ENCODE measurements at places on chromosomes 7 and 10.

DNA sequence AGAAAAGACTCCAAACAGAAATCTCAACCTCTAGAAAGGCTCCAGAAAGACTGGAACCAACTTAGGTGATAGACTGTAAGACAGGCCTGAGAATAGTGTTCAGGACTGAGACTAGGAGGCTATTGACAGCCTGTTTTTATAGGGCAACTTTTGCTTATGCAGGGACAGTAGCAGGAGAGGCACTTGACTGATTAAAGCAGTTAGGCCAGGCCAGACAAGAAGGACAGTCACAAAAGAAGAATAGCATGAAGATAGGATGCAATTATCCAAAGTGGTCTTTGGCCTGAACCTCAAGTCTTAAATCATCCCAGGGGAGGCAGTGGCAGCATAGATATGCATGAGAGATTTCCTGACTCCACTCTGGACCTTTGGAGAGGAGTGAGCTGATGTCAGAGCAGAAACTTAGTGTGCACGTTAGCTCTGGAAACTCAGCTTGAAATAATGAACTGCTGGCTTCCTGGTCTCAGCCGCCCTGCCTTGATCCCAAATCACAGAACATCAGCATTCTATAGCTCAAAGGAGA is 290.6 kb downstream of the SORCS3 start:
- DNase-seq = no peak

DNA sequence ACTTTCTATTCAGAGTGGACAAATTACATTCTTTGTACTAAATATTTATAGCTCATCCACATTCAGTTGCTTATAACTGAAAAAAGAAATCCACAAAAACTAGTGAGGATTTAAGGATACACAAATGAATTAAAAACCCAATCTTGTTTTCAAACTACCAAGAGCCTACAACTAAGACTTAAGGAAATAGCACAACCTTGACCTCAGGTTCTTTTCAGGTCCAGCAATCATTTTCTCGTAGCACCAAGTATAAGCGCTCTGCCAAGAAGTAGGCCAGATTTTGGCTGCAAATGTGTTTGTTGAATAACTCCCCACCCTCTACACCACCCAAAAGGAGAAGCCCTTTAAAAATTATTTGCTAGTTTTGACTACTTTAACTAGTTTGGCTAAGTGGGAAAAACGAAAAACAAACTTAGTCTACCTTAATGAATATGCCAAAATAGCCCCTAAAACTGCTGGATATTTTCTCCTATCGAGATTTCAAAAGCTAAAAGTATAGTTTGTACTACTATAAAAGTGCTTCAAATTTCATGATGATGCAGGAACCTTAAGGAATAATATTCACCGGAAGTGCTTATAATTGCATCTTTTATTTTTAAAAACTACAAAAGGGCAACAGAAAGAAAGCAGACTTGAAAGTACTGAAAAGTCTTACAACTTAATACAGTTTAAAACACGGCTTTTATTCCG is 2.7 kb upstream of the KMT2E start:
- DNase-seq = no peak

DNA sequence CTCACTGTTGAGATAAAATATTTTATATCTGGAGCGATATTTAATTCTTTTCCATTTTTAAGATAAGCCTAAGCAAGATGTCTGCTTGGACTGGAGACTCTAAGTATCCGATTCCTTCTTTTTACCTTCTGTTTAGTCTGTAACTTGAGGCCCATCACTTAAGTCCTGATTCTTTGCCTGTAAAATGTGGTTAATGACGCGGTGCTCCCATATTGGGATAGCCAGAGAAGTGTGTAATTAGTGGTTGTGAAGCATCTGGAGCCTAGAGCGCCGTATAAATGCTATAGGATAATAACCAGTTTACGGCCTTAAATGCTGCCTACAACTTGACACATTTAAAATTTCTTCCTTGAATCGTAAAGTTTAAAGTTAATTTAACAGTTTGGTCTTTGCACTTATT is 132.9 kb downstream of the CHN2 start:
- DNase-seq = no peak

DNA sequence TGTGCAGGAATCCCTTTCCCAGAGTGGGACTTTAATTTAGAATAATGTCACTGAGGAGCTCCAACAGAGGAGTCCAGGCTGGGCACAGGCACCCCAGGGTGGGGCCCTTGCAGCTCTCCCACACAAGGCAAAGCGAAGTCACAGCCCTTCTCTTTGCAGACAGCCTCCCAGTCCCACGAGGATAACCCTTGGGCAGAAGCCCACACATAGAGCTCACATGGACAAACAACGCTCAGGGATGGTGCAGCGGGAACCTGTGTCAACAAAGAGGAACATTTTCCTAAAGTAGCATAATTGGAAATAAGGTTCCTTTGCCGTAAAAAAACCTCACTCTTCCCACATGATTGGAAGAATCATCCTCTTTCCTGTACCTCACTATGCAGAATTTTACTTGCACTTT is 29.3 kb upstream of the GGCT start:
- no peak for DNase-seq

DNA sequence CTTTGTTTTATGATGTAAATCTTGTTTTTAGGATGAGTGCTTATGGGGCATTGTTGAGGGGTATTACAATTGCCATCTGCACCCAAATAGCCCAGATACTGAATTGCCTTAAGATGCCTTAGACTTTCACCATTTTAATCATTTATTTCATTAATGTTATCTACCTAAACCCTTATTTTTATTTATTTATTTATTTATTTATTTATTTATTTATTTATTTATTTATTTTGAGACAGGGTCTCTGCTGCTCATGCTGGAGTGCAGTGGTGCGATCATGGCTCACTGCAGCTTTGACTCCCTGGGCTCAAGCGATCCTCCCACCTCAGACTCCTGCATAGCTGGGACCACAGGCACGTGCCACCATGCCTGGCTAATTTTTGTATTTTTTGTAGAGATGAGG is 560.2 kb downstream of the SUGCT start:
- no peak for DNase-seq

DNA sequence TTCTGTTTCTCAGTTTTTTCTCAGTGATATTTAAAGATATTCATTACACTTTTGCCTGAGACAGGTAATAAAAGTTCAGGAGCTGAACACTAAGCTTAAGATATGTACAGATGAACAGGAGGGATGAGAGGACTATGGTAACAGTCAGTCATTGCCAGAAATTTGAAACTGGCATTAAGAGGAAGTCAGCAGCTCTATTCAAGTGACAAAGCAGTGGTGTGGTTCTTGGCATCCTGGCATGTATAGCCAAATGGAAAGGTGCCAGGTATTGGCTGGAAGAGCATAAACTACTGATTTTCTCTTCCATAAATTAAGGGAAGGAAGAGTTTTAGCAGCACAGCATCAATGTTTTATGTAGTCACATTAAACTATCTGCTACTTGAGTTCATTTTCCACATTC is 22.7 kb downstream of the HOXA1 start:
- DNase-seq = no peak

DNA sequence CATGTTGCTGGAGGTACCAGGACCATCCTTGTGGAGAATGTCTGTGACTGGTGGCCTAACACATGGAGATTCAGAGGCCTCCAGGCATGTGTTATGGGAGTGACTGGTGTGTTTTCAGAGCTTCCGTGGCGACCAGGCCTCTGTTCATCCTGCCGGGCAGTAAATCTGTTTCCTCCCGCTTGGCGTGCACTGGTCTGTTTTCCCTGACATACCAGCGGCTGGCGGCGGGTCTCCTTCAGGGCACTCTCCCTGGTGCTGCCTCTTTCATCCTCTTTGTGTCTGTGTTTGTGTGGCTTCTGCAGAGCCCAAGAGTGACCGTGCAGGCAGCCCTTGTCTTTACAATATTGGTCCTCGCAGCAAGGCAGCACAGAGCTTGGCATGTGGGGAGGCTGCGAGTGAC is 385.1 kb upstream of the MKI67 start:
- DNase-seq = no peak

- no peak for DNase-seq
Measured at GRCh38 chr7:2979201-2979631, 64.5 kb downstream of the CARD11 start.

DNA sequence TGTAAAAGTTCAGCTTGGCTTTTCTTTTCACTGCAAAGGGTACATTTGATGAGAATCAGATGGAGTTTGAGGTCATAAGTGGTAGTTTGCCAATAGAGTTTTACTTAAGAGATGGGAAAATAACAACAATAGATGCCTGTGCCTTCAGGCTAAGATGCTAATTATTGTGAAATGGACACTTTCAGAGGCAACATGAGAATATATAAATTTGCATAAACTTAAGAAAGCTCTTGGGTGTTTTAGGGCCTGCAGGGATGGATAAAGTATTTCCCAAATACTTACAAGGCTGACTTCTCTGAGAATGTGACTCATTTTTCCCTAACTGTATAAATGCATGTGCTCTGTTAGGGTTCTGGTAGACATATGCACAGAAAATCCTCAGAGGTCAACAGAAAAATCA is 200.3 kb upstream of the SVIL start:
- DNase-seq = no peak

DNA sequence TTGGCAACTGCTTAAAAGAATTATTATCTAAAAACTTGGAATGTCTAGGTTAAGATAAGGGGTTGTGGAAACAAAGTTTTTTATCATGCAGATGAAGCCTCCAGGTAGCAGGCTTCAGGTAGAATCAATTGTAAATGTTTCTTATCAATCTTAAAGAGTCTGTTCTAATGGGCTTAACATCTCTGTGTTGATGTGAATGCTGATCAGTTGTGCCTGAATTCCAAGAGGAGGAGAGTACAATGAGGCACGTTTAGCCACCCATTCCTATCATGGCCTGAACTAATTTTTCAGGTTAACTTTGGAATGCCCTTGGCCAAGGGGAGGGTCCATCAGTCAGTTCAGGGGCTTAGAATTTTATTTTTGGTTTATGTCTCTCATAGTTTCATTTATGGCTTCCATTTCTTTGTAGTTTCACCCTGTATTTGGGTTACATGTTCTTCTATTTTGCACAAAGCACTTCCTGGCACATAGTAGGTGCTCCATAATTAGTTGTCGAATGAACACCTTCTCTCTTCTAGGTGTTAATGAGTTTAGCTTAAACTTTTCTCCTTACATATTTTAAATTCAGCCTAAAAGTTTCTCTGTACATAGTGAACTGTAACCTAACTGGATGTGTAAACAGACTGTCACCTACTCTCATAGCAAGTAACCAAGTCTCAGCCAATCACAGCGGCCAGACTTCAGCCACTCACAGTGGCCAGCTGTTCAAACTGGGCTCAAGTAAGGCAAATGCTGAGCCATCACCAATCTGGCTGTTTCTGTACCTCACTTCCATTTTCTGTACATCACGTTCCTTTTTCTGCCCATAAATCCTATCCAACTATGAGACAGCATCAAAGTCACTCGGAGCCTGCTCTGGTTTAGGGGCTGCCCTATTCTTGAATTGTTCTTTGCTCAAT is 34.7 kb downstream of the ALOX5 start:
- DNase-seq = no peak

DNA sequence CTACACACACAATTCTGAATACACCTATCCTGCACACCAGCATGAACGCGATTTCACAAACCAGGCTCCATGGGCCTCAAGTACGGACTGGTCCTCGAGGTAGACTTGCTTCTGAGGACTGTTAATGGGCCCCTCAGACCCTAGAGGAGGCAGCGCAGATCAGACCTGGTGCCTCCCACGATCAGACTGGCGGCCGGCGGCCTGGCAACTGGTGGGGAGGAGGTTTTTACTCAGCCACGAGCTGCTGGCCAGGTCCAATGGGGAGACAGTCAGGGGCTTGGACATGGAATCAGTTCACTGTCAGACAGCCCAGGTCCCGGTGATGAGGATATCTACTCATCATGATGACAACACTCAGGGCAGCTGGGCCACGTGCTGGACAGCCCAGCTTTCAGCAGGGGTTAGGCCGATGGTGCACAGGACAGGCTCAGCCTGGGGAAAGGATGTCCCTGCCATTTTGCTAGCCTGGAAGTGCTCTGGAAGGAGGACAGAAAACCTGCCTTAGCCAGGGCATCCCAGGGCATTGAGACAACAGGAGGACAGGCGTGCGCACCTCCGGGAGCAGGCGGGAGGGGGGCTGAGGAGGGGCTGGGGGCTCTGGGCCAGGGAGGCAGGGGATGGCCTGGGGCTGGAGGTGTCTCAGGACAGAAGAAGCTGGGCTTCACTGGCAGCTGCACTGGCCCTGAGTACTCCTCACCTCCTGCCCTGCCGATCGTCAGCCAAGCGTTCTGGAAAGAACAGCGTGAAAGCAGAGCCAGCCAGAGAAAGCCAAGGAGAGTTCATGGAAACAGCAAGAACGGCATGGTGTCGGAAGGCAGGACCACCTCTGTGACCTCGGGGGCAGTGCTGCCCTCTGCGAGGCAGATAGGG is 48.0 kb upstream of the RASGEF1A start:
- no peak for DNase-seq

DNA sequence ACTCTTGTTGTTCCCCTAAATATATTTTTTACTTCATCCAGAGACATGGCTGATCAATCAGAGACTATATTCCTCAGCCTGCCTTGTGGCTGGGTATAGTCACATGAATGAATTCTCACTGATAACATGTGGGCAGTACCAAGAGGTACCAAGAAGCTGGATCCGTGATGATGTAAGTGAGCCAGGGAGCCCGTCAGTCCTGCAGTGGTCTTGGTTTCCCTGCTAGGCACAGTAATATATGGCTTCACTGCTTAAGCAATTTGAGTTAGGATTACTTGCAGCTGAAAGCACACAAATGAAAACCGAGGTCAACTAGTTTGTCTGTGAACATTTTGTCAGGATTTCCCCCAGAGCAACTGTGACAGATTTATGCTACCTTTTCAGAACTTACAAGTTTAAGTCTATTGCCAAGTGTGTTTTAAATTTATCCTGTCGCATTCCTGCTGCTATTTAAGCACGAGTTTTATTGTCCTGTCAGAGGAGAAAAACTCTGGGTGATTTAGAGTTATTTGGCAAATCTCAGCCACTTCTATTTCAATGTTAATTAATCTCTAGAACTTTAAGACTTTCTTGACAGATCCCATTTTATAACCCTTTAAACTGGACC is 381.8 kb downstream of the PHF14 start:
- DNase-seq = no peak

GRCh38 chr7:77456696-77457095 is 40.5 kb upstream of the GSAP start:
- DNase-seq = no peak

GRCh38 chr10:36450380-36450779 is 675.0 kb upstream of the ANKRD30A start:
- DNase-seq = no peak
